ENCODE measurements at places on chromosomes 7 and 10.

GRCh38 chr10:102379383-102379782 is 16.1 kb upstream of the NFKB2 start:
- no peak for DNase-seq

DNA sequence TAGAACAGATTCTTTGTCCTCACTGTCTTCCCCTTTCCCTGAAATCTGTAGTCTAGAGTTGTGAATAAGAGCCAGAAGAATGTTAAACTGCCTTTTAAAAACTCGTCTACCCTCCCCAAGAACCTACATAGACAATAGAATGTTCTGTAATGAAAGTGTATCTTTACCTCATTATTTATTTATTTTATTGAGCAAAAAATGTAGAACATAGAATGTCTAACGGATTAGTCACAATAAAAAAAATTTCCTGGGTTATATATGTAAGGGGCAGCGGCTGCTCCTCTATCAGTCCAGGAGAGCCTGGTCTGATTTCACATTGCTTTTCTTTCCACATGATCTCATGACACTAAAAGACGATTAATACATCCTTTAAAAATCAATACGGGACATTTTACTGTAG is 135.7 kb downstream of the SDK1 start:
- DNase-seq = peak; percentile 82

DNA sequence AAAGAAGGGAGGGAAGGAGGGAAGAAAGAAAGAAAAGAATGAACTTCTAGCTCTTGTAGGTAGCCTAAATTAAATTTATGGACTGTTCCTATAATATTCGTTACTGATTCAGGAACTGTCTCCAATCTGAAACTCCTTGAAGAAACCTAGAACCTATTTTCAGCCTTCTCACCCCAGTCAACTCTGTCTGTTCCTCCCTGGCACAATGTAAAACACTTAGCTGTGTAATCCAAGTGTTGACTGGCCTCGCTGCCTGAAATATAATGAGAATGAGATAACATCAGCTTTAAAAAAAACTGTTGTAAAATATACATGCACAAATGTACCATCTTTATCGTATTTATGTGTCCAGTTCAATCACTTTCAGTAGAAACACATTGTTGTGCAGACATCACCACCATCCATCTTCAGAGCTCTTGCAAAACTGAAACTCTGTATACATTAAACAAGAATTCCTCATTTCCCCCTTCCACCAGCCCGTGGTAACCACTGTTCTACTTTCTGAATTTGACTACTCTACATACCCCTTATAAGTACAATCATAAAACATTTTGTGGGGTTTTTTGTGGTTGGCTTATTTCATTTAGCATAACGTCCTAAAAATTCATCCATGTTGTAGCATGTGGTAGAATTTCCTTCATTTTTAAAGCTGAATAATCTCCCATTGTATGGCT is 6.3 kb upstream of the C7orf33 start:
- DNase-seq = no peak

GRCh38 chr7:20132585-20132984 is 84.6 kb downstream of the MACC1 start:
- DNase-seq = no peak

Data from fibroblast of skin of left biceps (primary cell).